Stimulated activated CD8-positive, alpha-beta memory T cell treated with anti-CD3 and anti-CD28 coated beads, Interleukin-2, amount 100 ng/mL, for 1 hour (primary cell): ENCODE measurements at places on chromosomes 12 and 14.

- no peak for DNase-seq
These were observed 640 bp upstream of the ZFYVE1 start for GRCh38 chr14:73027546-73027945.

DNA sequence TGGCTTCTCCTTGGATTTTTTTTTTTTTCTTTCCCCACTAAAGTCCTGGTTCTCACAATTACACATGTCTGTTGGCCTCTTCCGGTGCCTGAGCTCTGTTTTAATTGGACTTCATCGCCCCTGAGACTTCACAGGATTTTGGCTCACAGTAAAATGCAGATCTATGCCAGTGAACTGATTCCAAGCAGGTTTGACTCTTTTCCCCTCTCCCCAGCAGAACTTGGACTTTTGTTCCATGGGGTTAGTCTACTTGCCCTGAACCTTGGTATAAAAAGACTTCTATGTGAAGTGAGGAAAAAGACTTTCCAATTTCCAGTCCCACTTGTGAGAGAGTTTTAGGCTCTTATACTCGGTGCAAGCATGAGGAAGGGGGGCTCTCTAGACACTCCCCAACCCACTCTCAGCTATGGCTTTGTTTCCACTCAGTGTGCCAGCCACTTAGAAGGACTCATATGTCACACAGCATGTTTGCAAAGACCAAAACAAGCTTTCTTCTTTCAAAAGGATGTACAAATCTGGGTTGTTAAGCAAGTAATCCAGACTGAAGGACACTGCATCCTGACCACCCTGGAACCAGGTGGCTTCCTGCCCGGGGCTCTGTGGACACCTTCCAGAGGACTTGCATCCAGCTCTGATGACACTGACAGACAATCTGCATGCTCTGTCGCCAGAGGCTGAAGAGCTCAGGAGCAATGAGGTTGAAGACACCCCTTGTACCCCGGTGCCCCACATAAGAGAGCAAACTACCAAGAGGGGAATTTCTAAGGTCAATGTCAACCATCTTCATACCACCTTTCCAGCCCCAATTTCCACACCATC is 221.9 kb upstream of the EGLN3 start:
- DNase-seq = no peak

DNA sequence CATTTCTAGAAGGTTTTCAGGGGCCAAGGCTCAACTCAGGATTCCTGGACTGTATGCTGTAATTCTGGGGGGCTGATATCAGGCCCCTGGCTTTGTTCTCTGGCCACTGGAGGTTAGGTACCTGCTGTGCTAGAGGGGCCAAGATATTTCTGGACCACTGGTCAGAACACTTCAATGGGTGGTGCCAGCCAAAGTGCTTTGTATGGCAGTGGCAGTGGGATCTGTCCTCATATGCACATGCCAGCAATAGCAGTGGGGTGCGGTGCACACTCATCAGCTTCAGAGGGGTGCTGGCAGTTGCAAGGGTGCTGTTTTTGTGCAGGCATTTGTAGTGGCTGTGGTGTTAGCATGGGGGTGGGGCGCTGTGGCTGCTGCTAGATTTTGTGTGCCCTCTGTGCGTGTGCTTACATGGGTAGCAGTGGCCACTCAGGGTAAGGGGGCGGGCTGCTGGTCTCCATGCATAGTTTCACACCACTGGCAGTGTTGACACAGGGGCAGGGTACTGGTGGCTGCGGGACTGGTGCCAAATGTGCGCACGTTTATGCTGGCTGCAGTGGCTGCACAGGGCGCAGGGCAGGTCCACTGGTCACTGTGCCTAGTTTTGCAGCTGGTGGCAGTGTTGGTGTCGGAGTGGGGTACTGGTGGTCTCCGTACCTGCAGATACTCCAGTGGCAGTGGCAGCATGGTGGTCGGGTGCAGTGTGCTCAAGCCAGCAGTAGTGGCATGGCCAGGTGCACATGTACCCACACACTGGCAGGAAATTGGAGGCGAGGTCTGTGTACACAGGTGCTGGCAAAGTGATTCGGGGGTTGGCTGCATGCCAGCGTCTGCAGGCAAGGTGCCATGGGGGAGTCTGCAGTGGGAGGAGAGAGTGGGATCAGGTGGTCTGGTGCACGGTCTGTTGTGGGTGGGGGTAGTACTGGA is 12.6 kb downstream of the NOPCHAP1 start:
- no peak for DNase-seq

GRCh38 chr12:43120150-43120549 is 431.9 kb downstream of the ADAMTS20 start:
- no peak for DNase-seq

- no peak for DNase-seq
These were observed 608.4 kb upstream of the FOXG1 start for GRCh38 chr14:28157887-28158791.

- no peak for DNase-seq
These were observed 20.9 kb upstream of the NUDT14 start for GRCh38 chr14:105201925-105202513.
